Right ventricle myocardium superior (tissue), 1 donor: ENCODE measurements at places on chromosomes 2 and 18.

- no peak for DNase-seq
These were observed 170.2 kb downstream of the PRKCE start for GRCh38 chr2:45821558-45822271.

DNA sequence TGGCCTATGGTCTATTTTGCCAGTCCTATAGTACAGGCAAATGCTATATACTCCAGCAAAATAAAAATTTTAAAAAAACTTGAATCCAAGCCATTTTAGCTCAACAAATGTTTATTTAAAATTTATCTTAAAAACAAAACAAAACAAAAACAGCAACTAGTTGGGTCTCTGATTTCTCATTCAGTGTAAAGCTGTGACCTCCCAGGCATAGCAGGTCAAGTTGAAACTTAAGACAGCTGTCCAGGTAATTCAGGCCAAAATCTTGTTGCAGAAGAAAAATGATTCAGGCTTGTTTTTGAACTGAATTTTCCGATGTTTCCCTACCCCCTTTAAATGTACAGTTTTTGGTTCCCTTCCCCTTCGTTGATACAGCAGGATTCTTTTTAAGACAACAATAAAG is 58.5 kb downstream of the CABLES1 start:
- no peak for DNase-seq

DNA sequence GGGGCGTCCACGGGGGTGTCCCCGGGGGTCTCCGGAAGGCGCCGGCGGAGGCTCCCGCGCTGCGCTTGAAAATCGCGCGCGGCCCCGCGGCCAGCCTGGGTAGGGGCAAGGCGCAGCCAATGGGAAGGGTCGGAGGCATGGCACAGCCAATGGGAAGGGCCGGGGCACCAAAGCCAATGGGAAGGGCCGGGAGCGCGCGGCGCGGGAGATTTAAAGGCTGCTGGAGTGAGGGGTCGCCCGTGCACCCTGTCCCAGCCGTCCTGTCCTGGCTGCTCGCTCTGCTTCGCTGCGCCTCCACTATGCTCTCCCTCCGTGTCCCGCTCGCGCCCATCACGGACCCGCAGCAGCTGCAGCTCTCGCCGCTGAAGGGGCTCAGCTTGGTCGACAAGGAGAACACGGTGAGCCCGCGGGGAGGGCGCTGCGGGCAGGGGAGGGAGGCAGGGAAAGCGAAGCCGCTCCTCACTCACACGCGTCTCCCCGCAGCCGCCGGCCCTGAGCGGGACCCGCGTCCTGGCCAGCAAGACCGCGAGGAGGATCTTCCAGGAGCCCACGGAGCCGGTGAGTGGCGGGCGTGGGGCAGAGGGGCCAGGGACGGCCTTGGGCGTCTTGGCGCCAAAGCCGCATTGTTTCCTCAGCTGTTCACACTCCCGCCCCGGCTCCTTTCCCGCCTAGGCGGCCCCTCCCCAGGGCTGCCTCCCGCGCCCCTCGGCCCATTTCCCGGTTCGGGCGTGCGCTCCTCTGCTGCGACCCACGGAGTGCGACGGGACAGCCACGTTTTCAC is at the start of gene RRM2:
TSS of gene RRM2 (plus strand) at position 240 of the 781 bp plus-strand sequence. CDS start at position 300, 60 bp downstream.
- peak; percentile 95 for DNase-seq

DNA sequence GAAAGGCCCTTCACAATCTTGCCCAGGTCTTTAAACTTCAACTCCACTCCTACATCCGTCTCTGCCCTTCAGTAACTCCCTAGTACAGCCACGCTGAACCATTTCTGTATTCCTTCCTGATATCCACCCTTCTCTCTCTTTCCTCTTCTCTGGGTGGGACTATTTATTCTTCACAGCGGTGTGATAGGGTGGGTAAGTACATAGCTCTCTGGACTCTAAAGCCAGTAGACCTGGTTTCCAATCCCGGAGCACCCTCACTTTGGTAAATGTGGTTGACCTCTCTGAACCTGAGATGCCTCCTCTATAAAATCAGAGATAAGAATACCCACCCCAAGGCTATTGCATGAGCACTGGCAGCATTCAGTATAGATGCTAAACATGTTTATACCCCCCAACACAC is 86.7 kb downstream of the ATL2 start:
- DNase-seq = no peak

DNA sequence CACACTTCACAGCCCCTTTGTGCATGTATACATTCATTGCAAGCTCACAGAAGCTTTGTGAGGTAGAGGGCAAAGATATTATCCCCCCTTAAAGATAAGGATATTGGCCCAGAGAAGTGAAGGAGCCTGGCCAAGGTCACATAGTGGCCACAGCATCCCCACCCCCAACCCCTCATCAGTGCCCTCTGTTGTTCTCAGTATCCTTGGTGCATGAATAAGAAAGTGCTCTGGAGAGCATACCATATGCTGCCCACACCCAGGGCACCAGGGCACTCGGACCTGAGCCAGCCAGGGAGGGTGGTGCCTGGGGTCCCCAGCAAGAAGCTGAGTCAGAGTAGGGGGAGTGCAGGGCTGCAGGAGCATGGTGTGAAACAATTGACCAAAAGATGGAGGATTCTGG is 3.3 kb downstream of the DYSF start:
- DNase-seq = no peak

DNA sequence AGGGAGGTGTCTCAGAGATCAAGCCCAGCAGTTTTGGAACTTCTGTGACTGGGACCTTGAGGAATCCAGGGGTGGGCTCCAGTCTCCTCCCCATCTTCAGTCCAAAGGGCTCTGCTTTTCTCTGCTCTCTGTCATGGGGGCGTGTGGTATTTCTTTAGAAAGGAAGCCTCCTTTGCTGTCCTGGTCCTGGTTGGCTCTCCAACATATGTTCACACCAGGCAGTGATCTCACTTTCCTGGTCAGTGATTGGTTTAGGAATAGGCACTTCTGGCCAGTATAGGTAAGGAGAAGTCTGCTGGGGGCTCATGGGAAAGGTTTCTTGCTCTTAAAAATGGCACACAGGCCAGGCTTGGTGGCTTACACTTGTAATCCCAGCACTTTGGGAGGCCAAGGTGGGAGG is 115.5 kb upstream of the HAAO start:
- no peak for DNase-seq

- DNase-seq = no peak
These were observed 45.3 kb downstream of the BIN1 start for GRCh38 chr2:127061375-127062273.

DNA sequence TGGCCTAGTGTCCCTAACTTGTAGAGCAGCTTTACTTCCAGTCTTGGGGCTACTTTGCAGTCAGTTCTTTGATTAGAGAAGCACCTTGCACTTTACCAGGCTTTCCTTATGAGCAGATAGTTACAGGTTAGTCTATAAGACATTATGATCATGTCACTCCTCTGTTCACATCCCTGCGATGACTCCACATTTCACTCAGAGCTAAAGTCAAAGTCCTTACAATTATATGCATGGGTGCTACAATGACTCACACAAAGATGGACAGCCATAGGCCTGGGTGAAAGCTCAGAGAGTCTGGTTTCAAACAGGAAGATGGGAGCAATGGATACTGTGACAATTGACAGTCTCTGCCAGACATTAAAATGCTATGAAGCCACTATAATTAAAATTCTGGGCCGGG is 27.1 kb upstream of the SSB start:
- DNase-seq = no peak

DNA sequence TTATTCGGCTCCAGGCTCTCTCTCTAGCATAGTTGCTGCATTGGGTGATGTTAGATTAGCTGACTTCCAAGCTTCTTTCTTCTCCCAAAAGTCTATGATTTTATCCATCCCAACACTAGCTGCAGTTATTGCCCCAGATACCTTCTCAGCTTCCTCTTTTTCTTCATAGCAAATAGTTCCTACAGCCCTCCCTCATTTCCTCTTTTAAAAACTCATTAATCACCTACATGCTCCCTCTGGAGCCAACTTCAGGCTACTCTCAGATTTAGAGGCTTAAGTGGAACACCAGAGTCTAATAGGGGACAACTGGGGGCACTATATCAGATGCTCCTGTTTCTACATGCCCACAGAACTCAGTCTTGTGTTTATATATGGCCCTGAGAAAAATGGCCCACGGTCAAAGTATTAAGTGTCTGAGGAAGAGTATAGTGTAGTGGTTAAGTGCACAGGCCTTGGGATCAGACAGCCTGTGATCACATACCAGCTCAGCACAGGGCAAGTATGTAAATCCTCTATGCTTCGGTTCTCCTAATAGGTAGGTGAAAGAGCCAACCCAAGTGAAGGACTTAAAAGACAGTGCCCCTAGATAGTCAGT is 241.9 kb upstream of the SLC14A2 start:
- no peak for DNase-seq

DNA sequence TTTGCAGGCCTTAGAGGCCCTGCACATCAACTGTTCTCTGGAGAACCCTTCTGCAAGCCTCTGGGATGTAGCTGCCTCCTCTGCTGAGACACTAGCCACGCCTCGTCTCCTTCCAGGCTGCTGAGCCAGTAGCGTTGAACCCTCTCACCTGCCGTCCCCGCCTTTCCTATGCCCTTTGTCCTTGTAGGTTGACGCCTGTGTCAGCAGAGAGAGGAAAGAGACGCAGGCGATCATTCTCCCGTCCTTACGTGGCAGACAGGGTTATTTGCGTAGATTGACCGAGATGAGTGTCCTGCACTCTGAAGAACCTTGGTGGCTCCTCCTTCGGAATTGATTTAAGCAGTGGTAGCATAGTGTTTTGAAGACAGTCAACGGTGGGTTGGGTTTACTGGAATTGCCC is 27.8 kb downstream of the ID2 start:
- DNase-seq = no peak

DNA sequence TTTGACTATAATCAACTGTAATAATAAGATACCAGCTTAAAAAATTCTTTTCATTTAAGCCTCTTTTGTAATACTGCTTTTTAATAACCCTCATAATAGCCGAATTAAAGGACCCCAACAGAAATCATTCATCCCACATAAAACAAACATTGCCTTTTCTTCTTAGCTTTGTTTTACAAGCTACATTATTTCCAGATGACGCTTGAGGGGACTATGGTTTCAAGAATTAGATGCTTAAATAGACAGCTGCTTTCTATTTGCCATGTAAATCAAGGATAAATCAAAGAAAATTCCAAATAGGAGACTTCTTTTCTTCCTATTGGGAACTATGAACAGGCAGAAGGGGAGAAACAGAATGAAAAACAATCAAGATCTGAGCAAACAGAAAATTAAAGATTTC is 200.7 kb upstream of the SMAD7 start:
- DNase-seq = no peak

DNA sequence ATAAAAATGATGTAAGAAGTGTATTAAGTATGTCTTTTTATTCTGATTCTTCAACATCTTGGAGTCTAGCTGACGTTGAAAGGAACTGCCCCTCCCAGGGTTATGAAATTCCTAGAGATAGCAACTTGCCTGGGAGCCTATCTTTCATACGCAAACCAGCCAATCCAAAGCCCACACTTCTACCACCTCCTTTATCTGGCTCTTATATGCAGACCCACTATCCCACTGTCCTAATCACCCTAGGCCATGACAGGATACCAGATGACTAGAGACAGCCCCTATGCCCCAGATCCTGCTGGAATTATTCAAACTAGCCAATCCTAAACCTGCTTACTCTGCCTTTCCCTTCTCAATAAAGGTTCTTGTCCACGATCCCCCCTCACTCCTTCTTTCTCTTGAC is 11.8 kb upstream of the CDC42EP3 start:
- DNase-seq = no peak

- DNase-seq = no peak
These were observed 402.6 kb downstream of the EIPR1 start for GRCh38 chr2:2974982-2975381.

DNA sequence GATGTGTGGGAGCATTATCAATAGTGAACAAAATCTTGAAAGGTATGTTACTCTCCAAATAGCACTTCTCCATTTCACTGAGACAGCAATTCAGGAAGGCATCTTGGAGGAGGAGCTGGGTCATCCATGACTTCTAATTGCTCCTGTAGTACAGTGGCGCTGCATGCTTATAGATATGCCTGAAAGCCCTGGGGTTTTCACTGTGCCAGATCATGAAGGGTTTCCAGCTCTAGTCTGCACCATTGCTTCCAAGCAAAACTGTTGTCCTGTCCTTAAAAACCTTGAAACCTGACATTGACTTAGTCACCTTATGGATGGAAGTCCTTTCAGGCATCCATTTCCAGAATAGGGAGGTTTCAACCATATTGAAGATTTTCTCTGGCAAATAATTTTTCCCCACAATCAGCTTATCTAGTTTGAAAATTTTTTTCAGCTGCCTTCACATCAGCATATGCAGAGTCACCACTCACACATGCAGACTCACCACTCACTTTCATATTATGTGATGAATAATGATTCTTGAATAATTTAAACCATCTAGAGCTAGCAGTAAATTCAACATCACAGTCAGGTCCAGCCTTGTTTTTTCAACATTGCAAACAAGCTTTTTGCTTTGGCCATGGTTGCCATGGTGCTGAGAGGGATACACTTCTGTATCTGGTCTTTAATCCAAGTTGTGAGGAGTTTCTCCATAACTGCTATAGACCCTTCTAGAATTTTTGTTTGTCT is 297.1 kb downstream of the CLIP4 start:
- DNase-seq = no peak

DNA sequence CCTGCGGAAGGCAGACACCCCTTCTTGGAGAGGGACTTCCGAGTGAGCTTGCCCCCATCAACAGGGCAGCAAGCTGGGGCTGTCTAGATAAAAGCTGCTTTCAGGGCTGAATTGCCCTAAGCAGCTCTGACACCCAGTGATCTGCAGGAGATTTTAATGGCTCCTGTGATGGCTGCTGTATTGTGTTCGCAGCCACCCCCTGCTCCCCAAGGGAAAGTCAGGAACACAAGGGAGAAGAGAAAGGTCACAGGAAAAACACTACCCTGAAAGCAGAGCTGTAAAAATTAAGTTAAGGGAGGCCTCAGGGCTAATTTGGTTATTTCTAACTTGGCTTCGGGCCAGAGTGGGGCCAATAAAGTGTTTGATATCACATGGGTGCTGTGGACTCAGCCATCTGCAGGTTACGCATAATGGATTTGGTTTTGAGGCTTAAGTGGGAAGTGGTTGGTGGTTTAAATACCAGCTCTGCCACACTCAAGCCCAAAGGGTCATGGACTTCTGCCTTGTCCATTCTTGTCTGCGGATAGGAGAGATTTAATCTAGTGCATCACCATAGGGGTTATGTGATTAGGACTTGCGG is 147.6 kb downstream of the CLIP4 start:
- DNase-seq = no peak

- DNase-seq = no peak
These were observed 68.3 kb upstream of the YPEL5 start for GRCh38 chr2:30078521-30078920.

DNA sequence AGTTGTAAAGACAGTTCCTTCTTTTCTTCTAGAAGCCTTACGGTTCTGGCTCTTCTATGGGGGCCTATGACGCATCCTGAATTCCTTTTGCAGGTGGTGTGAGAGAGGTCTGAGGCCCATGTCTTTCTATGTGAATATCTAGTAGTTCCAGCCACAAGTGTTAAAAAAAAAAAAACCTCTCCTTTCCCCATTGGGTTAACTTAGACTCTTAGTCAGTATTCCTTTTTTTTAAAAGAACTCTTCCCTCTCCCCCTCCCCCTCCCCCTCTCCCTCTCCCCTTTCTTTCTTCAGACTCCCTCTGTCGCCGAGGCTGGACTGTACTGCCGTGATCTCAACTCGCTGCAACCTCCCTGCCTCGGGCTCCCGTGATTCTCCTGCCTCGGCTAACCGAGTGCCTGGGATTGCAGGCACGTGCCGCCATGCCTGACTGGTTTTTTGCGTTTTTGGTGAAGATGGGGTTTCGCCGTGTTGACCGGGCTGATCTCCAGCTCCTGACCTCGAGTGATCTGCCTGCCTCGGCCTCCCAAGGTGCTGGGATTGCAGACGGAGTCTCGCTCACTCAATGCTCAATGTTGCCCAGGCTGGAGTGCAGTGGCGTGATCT is 11.4 kb upstream of the CIDEA start:
- no peak for DNase-seq
